ENCODE measurements at places on chromosomes 12 and 14. TPM values are rescaled to one million over a fixed set of nuclear protein-coding genes. Genes with fewer than 3 reads are reported as not detected.

The IFT81 gene
- polyA plus RNA-seq, result 61.2 TPM

The GLI1 gene
- 23.9 TPM for polyA plus RNA-seq

The KRT83 gene
- polyA plus RNA-seq, result not detected

The KDM2B gene
- polyA plus RNA-seq, result 86.4 TPM

The GALNT9 gene
- 7.3 TPM for polyA plus RNA-seq

The ASPG gene
- polyA plus RNA-seq, result 12.3 TPM

The HHIPL1 gene
- 0.98 TPM for polyA plus RNA-seq
